ENCODE measurements at places on chromosomes 5 and 9. TPM values are rescaled to one million over a fixed set of nuclear protein-coding genes. Genes with fewer than 3 reads are reported as not detected.

- no peak for DNase-seq
These were observed 97.9 kb downstream of the FSTL4 start for GRCh38 chr5:133514456-133514855.

The PTBP3 gene
- polyA plus RNA-seq, result 19.7 TPM

The CCDC180 gene
- 1.5 TPM for polyA plus RNA-seq

DNA sequence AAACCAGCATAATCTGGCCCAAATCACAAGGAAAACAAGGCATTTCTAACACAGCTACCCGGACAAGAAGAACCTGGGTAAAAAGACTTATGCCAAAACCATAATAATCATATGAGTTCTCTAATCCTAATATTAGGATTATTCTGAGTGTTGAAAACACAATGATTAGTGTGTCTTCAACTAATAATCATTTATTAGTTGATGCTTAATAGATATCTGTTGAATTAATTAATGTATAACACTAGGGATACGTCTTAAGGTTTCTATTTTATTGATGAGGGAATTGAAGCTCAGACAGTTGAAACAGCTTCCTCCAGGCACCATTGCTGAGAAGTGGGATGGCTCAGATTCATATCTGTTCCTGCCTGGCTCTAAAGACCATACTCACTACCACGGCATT lies 112.2 kb downstream of the DOCK2 start:
- no peak for DNase-seq

DNA sequence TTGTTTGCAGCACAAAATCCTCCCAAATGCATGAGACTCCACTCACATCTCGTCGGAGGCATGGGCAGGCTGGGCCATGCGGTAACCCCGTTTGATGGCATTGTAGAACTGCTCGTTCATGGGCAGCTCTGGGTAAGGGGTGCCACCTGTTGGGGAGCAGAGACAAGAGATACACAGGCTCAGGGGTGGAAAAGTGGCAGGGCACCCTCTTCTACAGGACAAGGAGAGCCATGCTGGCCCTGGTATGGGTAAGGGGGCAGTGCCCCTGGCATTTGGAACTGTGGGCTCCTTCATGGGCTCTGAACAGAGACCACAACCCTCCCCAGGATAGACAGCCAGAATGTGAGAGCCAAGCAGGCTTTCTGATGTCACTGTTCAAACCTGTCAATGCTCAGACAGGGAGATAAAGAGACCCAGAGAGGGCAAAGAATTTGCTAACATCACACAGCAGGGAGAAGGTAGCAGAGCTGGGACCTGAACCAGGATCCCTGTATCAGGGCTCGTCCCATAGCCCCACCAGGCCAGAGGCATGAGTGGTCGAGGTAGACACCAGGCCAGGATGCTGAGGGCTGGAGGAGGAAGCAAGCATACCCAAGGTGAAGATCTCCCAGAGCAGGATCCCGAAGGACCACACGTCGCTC lies 33.2 kb upstream of the CSF1R start:
- DNase-seq, result no peak

DNA sequence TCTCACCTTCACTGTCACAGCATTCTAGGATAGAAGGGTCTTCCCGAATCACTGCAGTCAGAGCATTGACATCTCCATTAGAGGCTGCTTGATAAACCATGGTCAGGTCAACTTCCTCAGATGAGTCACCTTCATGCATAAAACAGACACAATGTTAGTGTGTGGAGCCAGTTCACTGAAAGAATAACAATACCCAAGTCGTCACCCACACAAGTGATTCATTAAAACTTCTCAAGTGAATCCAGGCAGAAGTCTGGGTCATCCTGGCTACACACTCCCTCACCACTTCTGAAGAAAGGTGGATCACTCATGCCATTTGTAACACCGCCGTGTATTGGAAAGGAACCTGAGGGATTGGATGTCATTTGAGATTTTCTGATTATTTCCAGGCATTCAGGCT lies 49.6 kb downstream of the ANKRD55 start:
- DNase-seq, result no peak

- no peak for DNase-seq
These were observed 191.6 kb downstream of the PLK2 start for GRCh38 chr5:58268268-58268667.

GRCh38 chr9:106421772-106422171 lies 441.2 kb upstream of the ZNF462 start:
- no peak for DNase-seq

The PCDHA10 gene
- 0.04 TPM for polyA plus RNA-seq

The PHF24 gene
- 0.39 TPM for polyA plus RNA-seq

DNA sequence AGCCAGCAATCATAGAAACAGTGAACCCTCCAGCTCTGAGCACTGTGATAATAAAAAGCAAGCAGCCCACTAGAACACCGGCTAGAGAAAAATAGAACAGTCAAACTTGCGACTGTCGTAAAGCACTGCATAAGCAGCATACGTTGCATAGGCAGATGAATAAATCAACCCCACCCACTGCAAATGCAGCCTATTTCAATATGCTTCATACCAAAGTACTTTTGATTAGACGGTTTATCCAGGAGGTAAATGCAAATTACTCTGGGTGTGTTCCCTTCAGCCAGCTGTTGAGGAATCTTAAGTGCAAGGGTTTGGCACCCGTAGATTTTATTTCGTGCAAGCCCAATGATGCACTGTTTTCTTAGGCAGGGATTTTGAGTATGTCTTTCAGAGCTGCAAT lies 32.1 kb upstream of the ANKRD18A start:
- DNase-seq, result no peak

DNA sequence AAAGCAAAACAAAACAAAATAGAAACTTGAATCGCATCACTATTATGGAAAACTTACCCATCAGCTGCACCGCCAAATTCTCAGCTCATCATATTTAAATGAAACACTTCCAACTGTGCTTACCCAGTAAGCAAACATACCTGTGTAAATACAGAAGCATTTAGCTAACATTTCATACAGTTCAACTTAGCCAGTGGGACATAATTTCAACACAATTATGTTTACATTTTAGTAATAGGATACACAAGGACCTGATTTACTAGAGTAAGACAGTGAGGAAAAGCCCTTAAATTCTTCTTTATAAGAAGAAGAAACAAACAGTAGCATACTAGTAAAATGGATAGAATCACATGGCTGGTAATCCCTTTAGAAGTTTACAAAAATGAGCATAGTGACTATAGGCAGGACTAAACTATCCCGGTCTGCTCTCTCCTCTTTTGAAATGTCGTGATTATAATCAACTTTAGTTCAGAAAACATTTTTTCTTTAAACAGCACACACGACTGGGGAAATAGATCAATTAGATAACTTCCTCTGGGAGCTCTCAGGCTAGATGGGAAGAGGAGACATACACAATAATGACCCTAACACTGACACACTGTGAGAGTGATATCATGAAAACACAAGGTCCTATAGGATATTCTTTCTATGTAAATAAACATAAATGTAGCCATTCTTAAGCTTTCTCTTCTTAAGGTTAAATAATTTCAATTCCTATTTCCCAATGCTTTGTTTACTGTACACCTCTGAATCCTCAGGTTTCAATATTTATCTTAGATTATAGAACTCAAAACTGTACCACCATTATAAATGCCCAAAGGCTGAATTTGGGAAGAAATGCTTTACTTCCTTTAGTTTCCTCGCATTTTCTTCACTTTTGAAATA lies 15.9 kb upstream of the CDC20B start:
- DNase-seq, result no peak

DNA sequence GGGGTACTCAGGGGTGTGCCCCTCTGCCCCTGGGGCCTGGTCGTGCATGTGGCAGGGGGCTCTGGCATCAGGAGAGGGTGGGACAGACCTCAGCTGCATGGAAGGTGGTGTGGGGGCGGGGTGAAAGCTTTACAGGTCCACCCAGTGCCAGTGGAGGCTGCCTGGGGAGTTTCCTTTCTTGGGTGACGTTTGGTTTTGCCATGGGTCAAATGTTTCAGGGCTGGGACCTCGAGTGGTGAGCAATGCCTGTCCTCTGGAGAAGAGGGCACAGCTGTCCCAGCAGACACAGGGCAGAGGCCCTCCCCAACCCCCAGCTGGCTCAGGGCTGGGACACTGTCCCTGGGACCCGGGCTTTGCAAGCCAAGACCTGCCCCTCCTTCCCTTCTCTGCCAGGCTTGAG lies 3.6 kb downstream of the RXRA start:
- DNase-seq, result peak; percentile 44

The TNIP1 gene
- polyA plus RNA-seq, result 78.7 TPM

DNA sequence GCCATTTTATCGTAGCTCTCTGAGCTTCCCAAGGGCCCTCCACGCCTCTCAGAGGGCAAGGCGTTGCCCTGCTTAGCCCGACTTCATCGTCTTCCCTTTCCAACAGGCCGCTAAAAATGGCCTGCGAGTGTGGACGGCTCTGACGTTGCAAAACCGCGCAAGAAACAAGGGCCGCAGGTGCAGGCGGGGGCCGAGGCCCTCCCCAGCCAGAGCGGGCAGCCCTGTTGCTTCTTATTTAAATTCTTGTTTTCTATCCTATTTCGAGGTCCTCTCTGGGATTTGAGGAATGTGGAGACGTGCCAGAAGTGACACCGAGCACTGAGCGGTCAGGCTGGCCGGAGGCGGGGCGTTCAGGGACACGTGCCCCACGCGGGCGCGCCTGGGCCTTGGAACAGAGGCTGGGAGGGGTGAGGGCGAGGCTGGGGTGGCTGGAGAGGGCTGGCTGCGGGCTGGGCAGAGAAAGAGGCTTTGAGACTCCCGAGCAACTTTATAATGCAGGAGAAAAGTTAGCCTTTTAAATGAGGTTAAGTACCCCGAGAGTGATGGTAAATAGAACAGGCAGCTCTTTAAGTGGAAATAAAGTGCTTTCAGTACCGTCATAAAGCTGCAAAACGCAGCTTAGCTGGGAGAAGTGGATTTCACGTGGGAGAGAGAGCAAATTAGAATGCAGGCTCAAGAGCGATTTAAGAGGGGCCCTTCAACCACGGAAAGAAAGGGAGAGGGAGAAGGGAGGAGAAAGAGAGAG lies 243.6 kb downstream of the AUH start:
- peak; percentile 81 for DNase-seq

The PCDHGC3 gene
- polyA plus RNA-seq, result 3.0 TPM

- DNase-seq, result no peak
These were observed 86.3 kb upstream of the OTULINL start for GRCh38 chr5:14495301-14495700.

GRCh38 chr5:4212981-4213819 lies 617.6 kb downstream of the IRX1 start:
- DNase-seq, result no peak

Measured in small intestine (tissue), 16 donors.